Neural crest cell (in vitro differentiated cells): ENCODE measurements at places on chromosomes 3 and 15.

- no peak for DNase-seq
Observed at GRCh38 chr15:80817901-80818300, 38.7 kb downstream of the CEMIP start.

GRCh38 chr3:52490939-52491526, 4.1 kb upstream of the STAB1 start:
- no peak for DNase-seq

- no peak for DNase-seq
Observed at GRCh38 chr15:43749690-43750345, 3.6 kb downstream of the PDIA3 start.

- DNase-seq: no peak
Observed at GRCh38 chr3:177647876-177648275, 450.6 kb upstream of the TBL1XR1 start.

DNA sequence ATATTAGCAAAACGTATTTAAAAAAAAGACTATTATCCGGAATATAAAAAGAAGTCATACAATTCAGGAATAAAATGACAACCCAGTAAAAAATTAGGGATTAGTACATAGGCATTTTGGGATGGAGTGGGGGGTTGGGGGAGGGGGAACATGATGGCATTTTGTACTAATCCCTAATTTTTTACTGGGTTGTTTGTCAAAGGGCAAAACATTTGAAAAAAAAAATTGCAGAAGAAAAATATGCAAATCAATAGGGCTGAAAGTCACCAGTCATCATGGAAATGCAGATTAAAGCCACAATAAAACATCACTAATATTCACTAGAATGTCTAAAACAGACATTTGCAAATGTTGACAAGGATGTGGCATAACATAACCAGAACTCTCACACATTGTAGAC, 82.5 kb downstream of the RPL22L1 start:
- DNase-seq: no peak

GRCh38 chr3:71050166-71050537, 533.4 kb downstream of the FOXP1 start:
- no peak for DNase-seq

GRCh38 chr3:188533612-188534357, 379.8 kb downstream of the LPP start:
- no peak for DNase-seq
